SK-N-SH (cell line): ENCODE measurements at places on chromosomes 1 and 21. TPM values are rescaled to one million over a fixed set of nuclear protein-coding genes. Genes with fewer than 3 reads are reported as not detected.

DNA sequence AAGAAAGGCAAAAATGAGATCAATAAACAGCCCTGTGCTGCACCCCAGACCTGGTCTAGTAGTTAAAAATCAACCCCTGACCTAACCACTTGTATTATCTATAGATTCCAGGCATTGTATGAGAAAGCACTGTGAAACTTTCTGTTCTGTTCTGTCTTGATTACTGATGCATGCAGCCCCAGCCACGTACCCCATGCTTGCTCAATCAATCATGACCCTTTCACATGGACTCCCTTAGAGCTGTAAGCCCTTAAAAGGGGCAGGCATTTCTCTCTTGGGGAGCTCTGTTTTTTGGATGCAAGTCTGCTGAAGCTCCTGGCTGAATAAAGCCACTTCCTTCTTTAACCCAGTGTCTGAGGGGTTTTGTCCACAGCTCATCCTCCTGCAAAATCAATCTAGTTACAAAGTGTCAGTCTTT is 24.2 kb upstream of the CD34 start:
- DNase-seq: no peak

GRCh38 chr1:240722788-240723187 is 110.8 kb upstream of the GREM2 start:
- no peak for DNase-seq

DNA sequence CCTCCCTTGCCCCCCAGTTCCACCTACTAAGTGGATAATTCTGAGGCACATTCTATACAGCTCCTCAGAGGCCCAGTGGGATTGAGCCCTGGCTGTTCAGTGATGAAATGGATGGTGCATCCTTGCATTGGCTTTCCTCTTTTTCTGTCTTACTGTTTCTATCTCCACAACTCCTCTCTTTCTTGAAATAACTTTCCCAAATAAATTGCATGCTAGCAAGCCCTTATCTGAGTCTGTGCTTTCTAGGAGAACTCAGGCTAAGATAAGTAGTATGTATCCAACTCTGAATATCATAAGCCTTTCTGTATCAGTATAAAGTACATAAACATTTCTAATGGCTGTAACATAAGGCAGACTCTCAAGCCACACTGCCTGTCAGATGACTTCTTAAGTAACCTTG is 603.8 kb upstream of the USP24 start:
- no peak for DNase-seq

The NFIA gene
- polyA plus RNA-seq: 3.3 and 4.1 TPM in 2 replicates
